AG09309 (cell line): ENCODE measurements at places on chromosomes 4 and X.

DNA sequence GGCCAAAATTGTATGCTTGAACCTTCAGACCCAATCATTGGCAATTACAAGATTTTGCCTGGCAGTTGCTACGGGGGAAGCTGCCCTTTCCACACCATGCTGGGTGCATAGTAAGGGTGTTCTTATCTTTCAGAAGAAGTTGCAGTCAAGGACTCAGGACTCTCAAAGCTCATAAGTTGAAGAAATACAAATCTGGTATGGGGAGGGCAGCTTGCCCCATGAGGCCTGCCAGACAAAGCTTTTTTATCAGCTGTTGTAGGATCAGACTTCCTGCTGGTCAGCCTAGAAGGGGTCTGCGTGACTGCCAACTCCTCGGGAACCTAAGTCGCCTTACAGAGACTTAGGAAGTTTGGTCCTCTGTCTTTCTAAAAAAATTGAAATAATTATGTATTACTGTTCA is 174.9 kb upstream of the TECRL start:
- DNase-seq = no peak

- no peak for DNase-seq
Measured at GRCh38 chr4:154414371-154414770, 77.2 kb downstream of the DCHS2 start.

DNA sequence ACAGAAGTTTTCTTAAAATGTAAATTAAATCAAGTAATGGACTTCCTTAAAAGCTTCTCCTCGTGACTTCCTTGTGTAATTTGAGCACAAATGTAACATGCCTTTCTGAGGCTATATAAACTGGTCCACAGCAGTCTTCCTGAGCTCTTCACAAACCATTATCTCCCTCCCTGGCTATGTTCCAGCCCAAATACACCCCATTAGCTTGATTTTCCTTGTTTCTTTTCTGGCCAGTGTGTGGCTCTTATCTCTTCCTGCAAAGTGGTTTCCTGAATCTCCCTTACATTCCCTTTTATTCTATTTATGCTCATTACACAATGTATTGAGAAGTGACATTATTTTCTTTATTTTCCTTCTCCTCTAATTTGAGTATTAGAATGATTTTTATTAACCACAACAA is 1085.3 kb upstream of the PCDH10 start:
- no peak for DNase-seq

DNA sequence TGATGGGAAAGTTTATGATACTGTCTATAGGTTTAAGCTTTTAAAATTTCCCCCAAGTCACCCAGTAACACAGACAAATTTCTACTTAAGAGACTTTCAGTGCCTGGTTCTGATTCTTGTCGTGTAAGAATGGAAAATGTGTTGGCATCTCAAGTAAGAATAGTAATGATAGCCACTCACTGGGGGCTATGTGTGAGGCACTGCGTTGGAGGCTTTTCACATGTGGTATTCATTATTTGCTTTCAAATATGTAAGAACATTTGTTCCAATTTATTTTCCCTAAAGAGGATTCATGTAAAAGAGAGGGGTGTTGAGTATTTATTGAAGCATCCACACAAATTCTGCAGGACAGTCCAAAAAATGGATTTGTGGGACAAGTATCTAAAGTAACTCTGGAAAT is 143.6 kb downstream of the FNIP2 start:
- no peak for DNase-seq

- DNase-seq = no peak
Measured at GRCh38 chr4:168487282-168488035, 7.2 kb upstream of the DDX60L start.

- no peak for DNase-seq
Measured at GRCh38 chrX:8849458-8849857, 48.3 kb upstream of the FAM9A start.

DNA sequence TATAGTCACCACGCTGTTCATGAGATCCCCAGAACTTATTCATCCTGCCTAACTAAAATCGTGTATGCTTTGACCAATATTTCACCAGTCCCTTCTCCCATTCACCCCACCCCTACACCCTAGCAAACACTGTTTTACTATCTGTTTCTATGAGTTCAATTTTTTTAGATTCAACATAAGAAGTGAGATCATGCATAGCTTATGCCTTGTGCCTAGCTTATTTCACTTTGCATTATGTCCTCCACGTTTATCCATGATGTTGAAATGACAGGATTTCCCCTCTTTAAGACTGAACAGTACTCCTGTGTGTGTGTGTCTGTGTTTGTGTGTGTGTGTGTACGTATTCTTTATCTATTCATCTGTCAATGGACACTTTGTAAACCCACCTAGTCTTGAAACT is 16.8 kb downstream of the ANXA5 start:
- DNase-seq = no peak

DNA sequence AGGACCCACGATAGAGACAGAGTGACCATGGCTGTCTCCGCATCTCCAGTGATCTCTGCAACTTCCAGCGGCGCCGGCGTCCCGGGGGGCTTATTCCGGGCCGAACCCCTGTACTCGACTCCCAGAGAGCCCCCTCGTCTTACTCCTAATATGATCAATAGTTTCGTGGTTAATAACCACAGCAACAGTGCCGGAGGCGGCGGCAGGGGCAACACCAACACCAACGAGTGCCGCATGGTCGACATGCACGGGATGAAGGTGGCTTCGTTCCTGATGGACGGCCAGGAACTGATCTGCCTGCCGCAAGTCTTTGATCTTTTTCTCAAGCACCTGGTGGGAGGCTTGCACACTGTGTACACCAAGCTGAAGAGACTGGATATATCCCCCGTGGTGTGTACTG is 343 bp downstream of the DACH2 start:
- no peak for DNase-seq

- DNase-seq = no peak
Measured at GRCh38 chr4:110653321-110654253, 30.7 kb upstream of the PITX2 start.

DNA sequence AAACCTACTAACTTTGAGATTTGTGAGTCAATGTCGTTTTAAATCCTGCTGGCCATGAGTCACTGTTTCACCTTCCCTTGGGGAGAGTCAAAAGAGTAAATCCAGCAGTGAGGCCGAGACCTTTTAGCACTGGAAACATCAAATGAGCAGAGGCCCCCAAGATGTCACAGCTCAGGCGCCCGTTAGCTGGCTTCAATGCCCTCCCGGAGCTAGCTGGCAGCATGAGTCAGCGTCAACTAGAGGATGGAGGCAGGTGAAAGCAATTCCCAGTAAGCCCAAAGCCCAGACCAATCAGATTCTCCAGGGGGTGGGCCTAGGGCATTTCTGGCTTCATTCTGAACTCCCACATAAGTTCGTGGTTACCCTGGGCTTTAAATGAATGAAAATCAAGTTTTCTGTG is 170.9 kb downstream of the CLCN4 start:
- no peak for DNase-seq

DNA sequence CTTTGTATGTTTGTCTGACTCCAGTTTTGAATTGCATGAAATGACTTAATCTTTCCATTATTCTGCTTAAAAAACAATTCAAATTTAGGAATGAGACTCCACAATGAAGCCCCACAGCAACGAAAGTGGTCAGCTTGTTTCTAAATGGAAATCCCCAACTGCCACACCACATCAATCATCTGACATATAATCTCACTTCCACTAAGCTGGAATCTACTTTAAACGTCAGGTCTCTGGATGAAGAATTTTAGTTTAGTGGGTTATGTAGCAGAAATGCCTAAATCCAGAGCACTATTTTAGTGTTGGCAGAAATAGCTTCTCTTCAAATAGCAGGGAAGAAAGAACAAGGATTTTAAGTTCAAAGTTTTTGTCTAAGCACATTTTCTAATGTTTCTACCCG is 1.7 kb upstream of the BMP2K start:
- DNase-seq = no peak

- DNase-seq = no peak
Measured at GRCh38 chr4:14386196-14386595, 616.1 kb upstream of the CPEB2 start.

- DNase-seq = no peak
Measured at GRCh38 chrX:82092307-82092706, 890.4 kb downstream of the SH3BGRL start.

GRCh38 chr4:17587094-17587822 is 10.3 kb downstream of the LAP3 start:
- DNase-seq = no peak

DNA sequence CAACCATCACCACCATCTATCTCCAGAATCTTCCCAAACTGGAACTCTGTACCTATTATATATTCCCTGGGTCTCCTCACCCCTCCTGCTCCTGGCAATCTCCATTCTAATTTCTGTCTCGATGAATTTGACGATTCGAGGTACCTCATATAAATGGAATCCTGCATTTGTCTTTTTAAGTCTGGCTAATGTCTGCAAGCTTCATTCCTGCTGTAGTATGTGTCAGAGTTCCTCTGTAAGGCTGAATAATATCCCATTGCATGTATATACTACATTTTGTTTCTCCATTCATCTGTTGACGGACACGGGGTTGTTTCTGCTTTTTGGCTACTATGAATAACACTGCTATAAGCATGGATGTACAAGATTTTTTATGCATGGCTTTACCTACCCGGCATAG is 19.5 kb downstream of the PRKG2 start:
- DNase-seq = no peak

- no peak for DNase-seq
Measured at GRCh38 chr4:84031401-84031800, 467.7 kb downstream of the NKX6-1 start.
